ENCODE measurements at places on chromosomes 2 and 18. TPM values are rescaled to one million over a fixed set of nuclear protein-coding genes. Genes with fewer than 3 reads are reported as not detected.
A peak's percentile ranks its signal among the peaks of the same experiment; 100 is the strongest.

The ZBTB7C gene
- total RNA-seq = 46.2 TPM

The HTR2B gene
- total RNA-seq = not detected

DNA sequence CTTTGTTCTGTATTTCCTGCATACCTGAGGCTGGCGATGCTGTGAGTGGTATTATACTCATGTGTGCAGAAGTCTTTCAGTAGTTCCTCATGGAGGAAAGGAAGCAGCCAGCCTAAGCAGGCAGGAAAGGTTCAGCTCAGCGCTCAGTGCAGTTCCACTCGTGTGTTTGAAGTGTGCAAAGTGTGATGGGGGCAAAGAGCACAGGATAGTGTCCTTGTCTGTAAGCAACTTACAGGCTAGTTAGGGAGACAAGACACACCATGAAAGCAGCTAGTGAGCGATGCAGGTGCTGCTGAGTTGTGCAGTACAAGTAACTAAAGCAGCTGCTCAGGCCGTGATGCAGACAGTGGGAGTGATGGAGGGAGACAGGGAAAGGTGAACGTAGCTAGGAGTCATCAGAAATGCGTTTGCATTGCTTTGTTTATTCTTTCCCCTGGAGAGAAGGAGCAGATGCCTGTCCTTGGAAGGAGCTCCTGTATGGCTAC lies 146.2 kb downstream of the LDLRAD4 start:
- DNase-seq = no peak
- H3K27me3 ChIP-seq = no peaks in the 10 kb centered on the region
- H3K4me1 ChIP-seq = peaks cover 3% of the 10 kb centered on the region
- no peaks in the 10 kb centered on the region for H3K36me3 ChIP-seq
- H3K4me3 ChIP-seq = no peak overlapping the region

- no peaks in the 10 kb centered on the region for H3K4me1 ChIP-seq
- no peaks in the 10 kb centered on the region for H3K27me3 ChIP-seq
- no peak overlapping the region for H3K4me3 ChIP-seq
These were observed 69.7 kb upstream of the ALK start for GRCh38 chr2:29991086-29991485.

- no peaks in the 10 kb centered on the region for H3K36me3 ChIP-seq
- peaks cover 22% of the 10 kb centered on the region for H3K4me1 ChIP-seq
- H3K27me3 ChIP-seq = no peaks in the 10 kb centered on the region
- DNase-seq = no peak
- H3K27ac ChIP-seq = no peak overlapping the region
These were observed 76.2 kb downstream of the FMNL2 start for GRCh38 chr2:152411154-152411553.

The CTAGE1 gene
- not detected for total RNA-seq

The NT5DC4 gene
- not detected for total RNA-seq

The KATNAL2 gene
- 2.3 TPM for total RNA-seq

DNA sequence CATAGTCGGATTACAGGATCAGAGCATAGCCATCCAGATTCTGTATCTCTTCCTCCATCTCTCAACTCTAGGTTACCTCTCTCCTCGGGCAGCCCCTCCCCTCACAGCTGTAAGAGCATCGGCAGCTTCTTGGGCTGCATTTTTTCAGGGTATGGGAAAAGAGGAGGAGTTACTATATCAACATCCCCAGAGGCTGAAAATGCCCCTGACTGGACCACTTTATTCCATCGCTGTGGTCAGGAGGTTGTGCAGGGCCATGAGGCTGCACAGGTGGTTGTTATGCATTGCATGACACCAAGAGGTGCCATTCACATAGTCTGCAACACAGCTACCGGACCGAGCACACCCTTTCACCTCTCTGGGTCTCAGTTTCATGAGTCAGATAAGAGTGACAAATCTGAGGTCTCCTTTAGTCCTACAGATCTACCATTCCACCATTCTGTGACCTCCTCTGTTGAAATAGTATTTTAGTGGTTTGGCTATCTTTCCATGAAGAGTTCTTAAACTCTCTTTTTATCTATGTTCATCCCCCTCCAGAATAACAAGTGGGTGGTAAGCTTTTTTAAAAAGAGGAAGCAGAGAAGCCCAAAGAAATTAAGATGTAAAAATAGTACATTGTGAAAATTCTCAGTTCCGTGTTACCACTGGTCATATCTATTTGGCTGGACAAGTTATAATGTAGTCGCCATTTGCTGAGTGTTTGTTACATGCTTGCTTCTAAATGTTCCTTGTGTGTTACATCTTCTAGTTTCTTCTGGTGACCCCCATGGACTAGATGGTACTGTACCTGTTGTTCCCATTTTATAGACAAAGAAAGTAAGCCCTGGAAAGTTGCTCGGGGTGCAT lies 56.6 kb upstream of the SLC1A4 start:
- H3K27ac ChIP-seq = no peak overlapping the region
- H3K4me1 ChIP-seq = peaks cover 3% of the 10 kb centered on the region
- H3K36me3 ChIP-seq = no peaks in the 10 kb centered on the region
- DNase-seq = no peak
- no peaks in the 10 kb centered on the region for H3K27me3 ChIP-seq

DNA sequence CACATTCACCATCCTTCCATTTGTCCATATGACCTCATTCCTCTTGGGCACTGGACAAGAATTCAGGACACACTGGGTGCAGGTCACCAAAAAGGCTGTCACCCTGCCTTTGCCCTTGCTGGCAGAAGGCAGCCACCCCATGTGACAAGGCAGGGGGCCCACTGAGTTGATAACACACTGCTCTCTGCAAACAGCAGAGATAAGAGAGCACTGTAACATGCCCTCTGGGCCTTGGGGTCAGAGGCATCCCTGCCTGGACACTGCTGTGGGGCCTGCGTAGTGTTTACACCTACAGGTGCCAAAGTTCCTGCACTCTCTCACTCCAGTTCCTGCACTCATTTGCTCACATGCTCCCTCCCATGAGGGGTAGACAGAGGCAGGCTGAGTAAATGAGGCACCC lies 344.7 kb upstream of the TCF4 start:
- DNase-seq = no peak
- H3K4me1 ChIP-seq = peaks cover 2% of the 10 kb centered on the region
- H3K27ac ChIP-seq = no peak overlapping the region
- H3K4me3 ChIP-seq = no peak overlapping the region
- H3K27me3 ChIP-seq = no peaks in the 10 kb centered on the region

The SP5 gene
- total RNA-seq = 0.89 TPM

The FLACC1 gene
- not detected for total RNA-seq

GRCh38 chr2:173199294-173199693 lies 123.6 kb downstream of the MAP3K20 start:
- peaks cover 23% of the 10 kb centered on the region for H3K4me1 ChIP-seq
- H3K36me3 ChIP-seq = peaks cover 12% of the 10 kb centered on the region
- no peak for DNase-seq
- H3K27ac ChIP-seq = no peak overlapping the region
- no peak overlapping the region for H3K4me3 ChIP-seq

GRCh38 chr18:31419457-31419932 lies 28.0 kb upstream of the DSG3 start:
- no peak overlapping the region for H3K4me3 ChIP-seq
- DNase-seq = no peak
- peak overlapping the region; percentile 3 for H3K27ac ChIP-seq

- no peak overlapping the region for H3K27ac ChIP-seq
- H3K4me3 ChIP-seq = no peak overlapping the region
- DNase-seq = no peak
- no peaks in the 10 kb centered on the region for H3K4me1 ChIP-seq
These were observed 262.9 kb downstream of the AFF3 start for GRCh38 chr2:99879481-99879880.

DNA sequence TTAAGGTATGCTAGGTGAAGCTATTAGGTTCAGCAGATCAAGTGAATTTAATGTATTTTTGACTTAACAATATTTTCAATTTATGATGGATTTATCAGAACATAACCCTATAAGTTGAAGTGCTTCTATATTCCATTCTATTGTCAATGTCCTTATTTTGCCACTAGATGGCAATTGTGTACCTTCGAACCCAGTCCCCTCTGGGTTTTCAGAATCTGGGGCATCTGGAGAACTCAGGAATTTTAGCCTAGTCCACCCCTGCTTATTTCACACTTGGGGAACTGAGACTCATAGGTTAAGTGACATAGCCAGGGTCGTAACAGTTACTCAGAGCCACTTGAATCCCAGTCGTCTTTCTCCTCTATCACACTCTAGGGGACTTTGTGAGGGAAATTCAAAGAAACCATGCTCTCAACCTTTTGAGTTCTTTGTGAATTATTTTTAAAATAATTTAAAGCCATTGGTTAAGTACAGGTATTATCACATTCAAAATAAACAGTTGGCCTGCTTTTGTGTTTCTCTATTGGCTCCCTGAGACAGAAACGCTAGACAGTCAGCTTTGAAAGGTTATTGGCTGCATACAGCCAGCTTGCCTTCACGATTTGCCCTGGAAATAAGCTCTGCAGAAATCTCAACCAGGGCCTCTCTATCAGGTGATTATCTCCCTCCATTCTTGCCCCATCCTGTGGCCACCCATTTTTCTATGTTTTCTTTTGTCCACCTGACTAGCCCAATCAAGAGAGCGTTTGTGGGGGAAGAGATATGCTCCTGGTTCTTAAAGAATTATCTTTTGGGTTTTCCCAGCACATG lies 145.0 kb downstream of the TTC27 start:
- H3K27ac ChIP-seq = no peak overlapping the region
- H3K4me3 ChIP-seq = no peak overlapping the region

DNA sequence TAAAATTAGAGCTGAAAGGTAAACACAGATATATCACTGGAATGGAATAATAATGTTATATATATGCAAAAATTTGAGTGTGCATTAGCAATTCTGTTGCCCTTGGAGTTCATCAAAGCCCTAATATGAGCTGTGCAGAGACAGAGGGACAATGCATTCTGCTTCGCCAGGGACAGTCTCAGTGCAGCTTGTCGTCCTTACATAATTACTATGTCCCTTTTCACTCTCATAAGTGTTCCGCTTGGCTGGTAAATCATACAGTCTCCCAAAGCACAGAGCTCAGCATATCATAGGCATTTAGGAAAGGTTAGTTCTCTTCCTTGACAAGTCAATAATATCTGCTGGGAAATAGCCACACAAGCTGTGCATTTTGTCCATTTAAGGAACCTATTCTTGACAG lies 30.7 kb downstream of the MAPK4 start:
- H3K36me3 ChIP-seq = no peaks in the 10 kb centered on the region
- H3K27ac ChIP-seq = no peak overlapping the region

DNA sequence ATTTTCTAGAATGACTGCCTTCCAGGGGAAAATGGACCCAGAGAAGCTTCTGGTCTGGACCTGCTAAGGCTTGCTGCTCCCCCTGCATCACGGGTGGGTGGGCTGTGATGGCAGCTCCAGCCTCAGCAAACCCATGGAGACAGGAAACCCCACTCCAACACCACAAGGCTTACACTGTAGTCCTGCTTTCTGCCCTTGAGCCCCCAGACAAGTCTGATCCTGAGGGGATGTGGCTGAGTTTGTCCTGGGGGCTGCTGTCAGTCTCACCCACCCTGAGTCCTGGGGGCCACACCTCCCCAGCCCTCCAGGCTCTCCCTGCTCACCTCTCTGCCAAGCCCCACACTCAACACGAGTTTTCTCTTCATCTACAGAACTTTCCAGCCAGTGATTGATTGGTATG lies 279.4 kb downstream of the EIPR1 start:
- H3K27ac ChIP-seq = no peak overlapping the region
- no peak overlapping the region for H3K4me3 ChIP-seq
- no peak for DNase-seq
- H3K4me1 ChIP-seq = no peaks in the 10 kb centered on the region
- H3K36me3 ChIP-seq = no peaks in the 10 kb centered on the region

GRCh38 chr2:9465170-9465569 lies 9.2 kb upstream of the IAH1 start:
- H3K27ac ChIP-seq = no peak overlapping the region
- no peak overlapping the region for H3K4me3 ChIP-seq
- H3K4me1 ChIP-seq = no peaks in the 10 kb centered on the region
- H3K36me3 ChIP-seq = peaks cover 47% of the 10 kb centered on the region
- no peaks in the 10 kb centered on the region for H3K27me3 ChIP-seq

The KCNJ3 gene
- total RNA-seq = 0.26 TPM

DNA sequence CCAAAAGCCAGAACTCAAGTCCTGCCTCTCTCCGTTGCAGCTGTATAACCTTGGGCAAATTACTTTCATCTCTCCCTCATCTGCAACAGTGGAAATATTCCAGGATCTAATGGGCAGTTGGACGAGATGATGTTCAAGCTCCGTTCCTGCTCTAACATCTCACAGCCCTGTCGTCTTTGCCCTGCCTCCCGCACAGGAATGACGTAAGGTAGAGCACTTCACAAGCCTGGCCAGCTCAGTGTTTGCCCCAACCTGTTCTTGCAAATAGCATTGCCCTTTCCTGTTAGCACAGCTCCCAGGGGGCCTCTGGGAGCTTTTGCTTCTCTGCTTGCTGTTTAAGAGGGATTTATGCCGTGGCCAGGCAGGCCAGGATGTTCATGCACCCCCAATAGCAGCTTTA lies 107.9 kb downstream of the KLHL29 start:
- no peak overlapping the region for H3K4me3 ChIP-seq
- H3K4me1 ChIP-seq = peaks cover 48% of the 10 kb centered on the region
- H3K36me3 ChIP-seq = no peaks in the 10 kb centered on the region
- H3K27ac ChIP-seq = no peak overlapping the region

DNA sequence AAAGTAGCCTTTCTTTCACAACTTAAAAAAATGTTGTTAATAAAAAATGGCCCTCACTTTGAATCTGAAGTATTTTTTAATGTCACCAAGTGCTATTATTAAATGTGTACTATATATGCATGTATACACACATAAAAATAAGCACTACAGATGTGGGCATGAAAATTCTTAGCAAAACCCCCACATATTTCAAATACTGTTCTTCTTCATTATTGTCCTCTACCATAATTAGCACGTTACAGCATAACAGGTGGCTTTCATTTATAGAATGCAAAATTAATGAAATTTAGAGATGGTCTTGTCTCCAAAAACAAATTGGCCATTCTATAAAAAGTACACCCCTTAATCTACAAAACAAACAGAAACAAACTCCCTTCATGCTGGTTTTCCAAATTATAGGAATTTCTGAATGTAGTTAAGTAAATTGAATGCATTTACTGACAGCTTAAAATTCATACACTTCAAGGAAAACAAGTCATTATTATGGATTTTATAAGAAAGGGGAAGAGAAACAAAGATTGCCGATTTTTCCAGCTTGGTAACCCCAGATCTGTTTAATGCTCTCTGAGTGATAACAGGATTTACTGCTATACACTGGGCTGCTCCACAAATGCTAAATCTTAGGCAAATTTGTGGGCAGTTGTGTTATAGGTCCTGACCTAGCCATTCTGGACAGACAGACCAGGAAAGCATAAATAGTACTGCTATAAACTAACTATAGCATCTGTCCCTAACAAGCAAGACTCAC lies 67.2 kb downstream of the SPRED2 start:
- H3K27ac ChIP-seq = no peak overlapping the region
- no peak for DNase-seq
- no peaks in the 10 kb centered on the region for H3K36me3 ChIP-seq
- H3K4me3 ChIP-seq = no peak overlapping the region

The POTEJ gene
- not detected for total RNA-seq

The RUFY4 gene
- not detected for total RNA-seq

DNA sequence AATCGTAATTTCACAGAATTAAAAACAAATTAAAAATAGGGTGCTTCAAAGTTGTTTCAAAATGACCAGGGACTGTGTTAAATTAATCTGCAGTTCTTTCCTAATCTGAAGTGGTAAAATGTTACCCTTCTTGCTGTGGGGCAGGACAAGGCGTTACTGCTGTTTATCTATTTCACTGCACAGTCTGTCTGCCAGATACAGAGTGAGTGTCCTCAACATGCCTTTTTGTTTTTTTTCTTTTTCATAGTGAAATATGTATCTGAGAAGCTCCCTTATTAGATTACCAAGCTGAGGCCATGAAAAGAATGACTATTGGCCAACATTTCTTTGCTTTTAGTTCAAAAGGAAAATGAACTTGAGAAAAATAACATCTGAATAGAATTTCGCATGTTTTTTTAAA lies 38.0 kb downstream of the KCTD1 start:
- peaks cover 9% of the 10 kb centered on the region for H3K4me1 ChIP-seq
- H3K4me3 ChIP-seq = no peak overlapping the region
- no peaks in the 10 kb centered on the region for H3K27me3 ChIP-seq
- H3K27ac ChIP-seq = no peak overlapping the region
- no peak for DNase-seq
- H3K36me3 ChIP-seq = no peaks in the 10 kb centered on the region

The AFF3 gene
- 3.1 TPM for total RNA-seq
